T47D (cell line): ENCODE measurements at places on chromosomes 7 and 10.

DNA sequence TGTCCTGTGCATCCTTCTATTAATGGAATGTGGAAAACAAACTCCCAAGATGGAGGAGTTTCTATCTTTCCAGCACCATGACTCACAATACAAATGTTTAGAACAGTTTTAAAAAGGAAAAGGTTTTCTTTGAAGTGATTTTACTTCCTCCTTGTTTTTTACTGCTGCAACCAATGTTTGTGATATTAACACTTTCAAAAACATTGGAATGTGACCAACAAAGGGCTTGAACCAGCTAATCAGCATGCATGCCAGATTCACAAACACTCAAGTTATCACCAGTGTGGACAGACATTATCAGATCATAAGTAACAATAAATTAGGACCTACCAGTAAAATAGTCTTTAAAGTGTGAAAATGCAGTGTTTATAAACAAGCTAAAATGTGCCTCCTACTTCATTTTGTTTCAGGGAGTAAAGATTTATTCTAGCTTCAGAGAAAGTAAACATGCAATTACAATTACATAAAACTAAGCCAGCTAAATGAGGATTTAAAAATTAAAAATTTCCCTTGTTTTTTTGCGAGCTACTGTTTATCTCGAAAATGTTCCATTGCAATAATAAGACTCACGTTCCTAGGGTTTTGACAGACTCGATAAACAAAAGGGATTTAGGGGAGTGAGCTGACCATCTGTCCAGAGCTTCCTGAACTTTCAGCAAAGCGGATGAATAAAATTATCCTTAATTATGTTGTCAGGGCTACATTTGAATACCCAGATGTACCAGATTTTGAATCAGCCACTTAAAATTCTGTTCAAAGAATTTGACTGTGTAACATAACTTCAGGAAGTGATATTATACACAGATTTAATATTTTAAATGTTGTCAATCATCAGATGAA is 29.8 kb downstream of the CPVL start:
- no peak for DNase-seq

GRCh38 chr10:5752301-5752871 is 60.8 kb downstream of the GDI2 start:
- DNase-seq, result no peak

- DNase-seq, result peak; percentile 48
Measured at GRCh38 chr10:30384701-30385201, 35.7 kb upstream of the MTPAP start.

DNA sequence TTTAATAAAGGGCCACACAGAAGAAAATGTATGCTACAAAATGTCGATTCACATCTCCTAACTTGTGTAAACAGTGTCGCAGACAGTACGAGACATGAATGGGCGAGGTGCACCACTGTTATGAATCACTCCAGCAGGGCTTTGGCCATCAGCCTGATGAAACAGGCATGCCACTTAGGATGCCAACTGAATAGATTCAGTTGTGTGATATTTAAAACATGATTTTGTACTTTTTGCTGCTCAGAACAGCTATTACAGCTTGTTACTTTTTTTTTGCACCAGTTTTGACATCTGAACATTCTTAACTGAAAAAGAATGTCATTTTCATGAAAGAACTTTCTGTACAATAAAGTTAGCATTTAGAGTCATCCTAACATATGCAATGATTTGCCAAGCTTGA is 138.1 kb downstream of the VTI1A start:
- DNase-seq, result no peak

GRCh38 chr10:19200211-19200610 is 151.6 kb downstream of the MALRD1 start:
- no peak for DNase-seq

- DNase-seq, result no peak
Measured at GRCh38 chr7:155951554-155952158, 139.4 kb upstream of the SHH start.

- no peak for DNase-seq
Measured at GRCh38 chr7:28044825-28045224, 135.8 kb downstream of the JAZF1 start.
